Foreskin fibroblast (primary cell): ENCODE measurements at places on chromosomes 4 and X.

DNA sequence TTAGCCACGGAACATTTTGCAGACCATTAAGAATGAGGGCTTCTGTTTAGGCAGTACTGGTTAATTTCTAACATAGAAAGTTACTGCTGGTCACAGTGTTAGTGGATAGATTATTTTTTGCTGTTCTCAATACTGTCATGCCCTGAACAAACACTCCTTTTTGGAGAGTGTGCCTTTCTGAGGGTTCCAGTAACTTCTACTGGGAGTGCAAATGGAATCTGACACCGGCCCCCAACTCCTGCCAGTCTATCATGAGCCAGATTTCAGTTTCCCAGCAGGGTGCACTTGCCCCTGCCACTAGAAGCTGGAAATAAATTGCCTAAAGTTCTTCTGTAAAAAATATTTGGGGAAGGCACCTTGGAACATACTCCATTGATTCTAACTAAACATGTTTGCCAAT, 224.4 kb upstream of the GPC4 start:
- no peak for DNase-seq

DNA sequence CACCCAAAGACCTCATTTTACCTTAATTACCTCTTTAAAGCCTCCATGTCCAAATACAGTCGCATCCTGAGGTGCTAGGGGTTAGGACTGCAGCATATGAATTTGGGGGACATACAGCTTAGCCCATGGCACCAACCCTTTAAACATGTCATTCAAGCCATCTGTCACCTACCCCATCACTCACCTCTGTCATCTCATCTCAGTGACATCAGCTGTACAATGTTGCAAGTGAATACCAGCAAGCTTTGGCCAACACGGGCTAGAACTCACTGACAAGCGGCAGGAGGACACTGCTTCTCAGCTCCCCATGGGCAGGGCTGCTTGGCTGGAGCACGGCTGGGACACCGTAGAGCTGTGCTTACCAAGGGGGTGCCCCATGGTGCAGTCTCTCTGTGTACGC, 107.5 kb downstream of the STK32B start:
- DNase-seq: no peak

DNA sequence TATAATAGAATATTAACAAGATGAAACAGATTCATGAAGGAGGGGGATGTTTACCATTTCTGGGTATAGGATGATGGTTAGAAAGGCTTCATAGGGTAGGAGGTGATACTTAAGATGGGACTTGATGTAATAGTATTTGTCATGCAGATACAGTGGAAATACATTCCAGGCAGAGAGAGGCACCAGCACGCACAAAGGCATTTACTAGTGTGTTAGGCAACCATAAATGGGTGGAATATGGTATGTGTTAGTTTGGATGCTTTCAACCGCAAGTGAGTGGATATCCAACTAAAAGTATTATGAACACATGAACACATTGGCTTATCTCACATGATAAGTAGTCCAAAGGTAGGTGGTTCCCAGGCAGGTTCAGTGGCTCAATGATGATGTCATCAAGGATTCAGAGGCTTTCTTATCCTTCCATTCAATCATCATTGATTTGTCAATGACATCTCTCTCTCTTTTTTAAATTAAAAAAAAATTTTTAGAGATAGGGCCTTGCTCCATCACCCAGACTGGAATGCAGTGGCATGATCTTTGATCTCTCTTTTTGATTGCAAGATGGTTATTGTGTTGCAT, 12.7 kb upstream of the STARD8 start:
- DNase-seq: no peak

DNA sequence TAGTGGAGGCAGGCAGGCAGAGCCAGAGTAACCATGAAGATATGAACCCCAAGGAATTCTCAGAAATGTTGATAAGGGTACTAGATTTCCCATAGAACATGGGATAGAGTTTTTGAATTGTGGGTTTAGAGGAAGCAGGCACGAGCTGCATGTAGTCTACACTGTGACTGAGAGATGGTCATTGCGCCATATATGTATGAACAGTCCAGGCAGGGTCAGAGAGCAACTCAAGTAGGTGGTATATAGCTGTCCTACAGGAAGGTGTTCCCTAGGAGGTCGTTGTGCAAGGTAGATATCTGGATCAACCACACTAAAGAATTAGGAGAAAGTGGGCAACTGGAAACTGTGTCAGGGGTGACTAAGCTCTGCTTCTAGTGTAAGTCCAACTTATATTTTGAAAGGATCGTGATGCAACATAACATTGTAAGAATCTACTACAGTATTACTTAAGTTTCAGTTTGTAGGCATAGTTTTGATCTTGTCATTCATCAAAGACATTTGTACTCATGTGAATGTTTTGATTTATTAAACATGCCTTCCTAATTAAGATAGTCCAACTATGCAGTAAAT, 94.6 kb downstream of the HPGD start:
- no peak for DNase-seq

DNA sequence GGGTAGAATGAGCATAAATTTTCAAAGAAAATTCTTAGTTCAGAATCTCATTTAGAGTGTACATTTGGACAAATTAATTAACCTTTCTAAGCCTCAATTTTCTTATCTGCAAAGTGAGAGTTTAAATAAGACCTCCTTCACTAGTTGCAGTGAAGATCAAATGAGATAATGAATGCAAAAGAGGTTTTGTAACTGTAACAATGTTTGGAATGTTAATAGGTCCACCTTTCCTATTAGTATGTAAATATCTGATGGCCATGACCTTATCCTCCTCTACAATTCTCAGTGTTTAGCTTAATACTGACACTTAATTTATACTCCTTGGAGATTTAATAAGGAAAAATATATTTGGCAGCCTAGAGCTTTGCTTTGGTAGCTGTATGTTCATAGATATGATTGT, 138.8 kb downstream of the GABRG1 start:
- DNase-seq: no peak

DNA sequence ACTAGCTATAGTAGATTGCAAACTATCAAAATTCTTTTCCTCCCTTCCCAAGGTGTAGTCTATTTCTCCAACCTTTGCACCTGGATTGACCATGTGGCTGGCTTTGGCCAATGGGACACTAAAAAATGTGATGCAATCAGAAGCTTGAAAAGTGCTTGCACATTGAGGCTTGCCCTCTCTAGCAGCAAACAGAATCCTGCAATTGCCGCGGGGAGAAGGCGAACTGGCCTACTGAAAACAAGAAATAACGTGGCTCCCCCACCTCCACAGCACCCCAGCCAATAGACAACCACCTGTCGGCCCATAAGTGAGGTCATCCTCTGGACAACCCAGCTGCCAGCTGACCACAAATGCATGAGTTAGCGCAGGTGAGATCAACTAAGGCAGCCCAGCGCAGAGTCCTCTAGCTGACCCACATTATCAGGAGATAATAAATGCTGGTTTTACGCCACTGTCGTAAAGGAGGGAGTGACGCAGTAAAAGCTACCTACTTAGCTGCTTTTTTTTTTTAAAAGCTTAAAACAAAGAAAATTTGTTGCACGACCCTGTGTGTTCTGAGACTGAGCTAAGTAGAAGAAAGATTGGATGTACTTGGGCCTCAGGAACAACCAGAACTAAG, 95.2 kb downstream of the GK start:
- DNase-seq: no peak
